ENCODE measurements at places on chromosomes 2 and 18. TPM values are rescaled to one million over a fixed set of nuclear protein-coding genes. Genes with fewer than 3 reads are reported as not detected.

PLGLB2 gene
- polyA plus RNA-seq: 1.2 TPM

TFPI gene
- 49.6 TPM for polyA plus RNA-seq

SLC8A1 gene
- polyA plus RNA-seq: 7.2 TPM

ACTG2 gene
- polyA plus RNA-seq: 5.3 TPM

FAM210A gene
- 21.0 TPM for polyA plus RNA-seq

CAPN13 gene
- polyA plus RNA-seq: 0.31 TPM

MYCN gene
- 6.3 TPM for polyA plus RNA-seq

GRCh38 chr2:38438133-38438882, 61.2 kb upstream of the ATL2 start:
- DNase-seq: no peak

DNA sequence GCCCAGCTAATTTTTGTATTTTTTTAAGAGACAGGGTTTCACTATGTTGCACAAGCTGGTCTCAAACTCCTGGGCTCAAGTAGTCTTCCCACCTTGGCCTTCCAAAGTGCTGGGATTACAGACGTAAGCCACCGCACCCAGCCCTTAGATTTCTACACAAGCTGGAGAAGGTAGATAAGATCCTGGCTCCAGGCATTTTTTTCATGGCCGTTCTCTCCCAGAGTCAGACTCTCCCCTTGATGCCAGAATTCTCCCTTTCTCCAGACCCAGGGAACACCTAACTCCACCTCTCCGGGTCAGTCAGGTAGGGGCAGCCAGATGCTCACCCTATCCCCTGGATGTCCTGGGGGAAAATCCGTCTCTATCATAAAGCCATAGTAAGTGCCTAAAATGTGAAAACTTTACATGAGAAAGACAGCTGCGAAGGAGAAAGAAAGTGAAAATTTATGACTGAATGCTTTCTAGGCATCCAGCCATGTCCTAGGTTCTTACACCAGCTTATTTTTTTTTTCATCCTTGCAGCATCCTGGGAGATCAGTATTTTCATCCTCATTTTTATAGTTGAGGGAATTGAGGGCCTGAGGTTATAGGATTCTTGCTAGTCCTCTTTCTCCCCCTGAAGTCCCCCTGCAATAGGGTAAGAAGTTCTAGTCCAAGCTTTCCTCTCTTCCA, 16.3 kb downstream of the SIX3 start:
- no peak for DNase-seq

- no peak for DNase-seq
Measured at GRCh38 chr18:25166113-25166512, 185.9 kb downstream of the ZNF521 start.

DNA sequence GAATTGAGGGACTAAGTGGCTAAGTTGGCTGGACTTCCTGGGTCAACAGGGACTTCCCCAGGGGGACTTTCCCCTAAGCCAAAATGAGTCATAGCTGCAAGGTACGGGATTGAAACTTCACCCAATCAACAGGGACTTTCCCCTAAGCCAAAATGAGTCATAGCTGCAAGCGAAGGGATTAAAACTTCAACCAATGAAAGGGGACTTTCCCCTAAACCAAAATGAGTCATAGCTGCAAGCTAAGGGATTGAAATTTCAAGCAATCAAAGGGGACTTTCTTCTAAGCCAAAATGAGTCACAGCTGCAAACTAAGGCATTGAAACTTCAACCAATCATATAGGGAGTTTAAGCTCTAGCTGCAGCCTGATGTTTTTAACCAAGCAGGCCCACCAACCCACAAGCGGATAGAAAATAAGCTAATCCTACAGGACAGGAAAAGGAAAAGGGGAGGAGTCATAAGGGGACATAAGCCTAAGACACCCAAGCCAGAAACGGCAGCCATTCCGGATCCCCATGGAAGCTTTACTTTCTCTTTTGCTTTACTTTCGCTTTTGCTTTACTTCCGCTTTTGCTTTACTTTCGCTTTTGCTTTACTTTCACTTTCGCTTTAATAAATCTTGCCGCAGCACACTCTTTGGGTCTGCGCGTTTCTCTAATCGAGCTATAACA, 1375.4 kb upstream of the CELF4 start:
- no peak for DNase-seq

- DNase-seq: no peak
Measured at GRCh38 chr2:126863336-126864015, 35.2 kb upstream of the TEX51 start.

DNA sequence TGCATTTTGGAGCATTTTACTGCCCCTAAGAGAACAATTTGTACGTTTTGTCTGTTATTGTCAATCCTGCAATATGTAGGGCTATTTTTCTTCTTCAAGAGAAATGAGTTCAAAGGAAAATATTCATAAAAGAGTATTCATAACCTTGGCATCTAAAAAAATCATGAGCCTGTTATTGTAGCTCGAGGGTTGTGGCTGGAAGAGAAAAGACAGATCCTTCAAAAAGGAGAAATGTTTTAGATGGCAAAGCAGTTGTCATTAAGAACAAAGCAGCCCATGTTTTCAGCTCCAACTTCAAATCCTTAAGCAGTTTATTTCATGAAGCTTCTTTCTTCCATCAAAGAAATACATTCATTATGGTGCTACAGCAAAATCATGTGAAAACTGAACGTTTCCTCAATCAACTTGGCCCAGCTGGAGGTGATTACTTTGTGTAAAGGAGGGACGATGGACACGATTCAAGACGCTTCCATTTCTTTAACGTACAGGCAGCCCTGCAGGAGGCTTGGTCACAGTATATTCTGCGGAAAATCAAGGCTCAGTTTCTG, 31.4 kb downstream of the QPCT start:
- DNase-seq: peak; percentile 42

GRCh38 chr18:31977270-31977872, 34.4 kb upstream of the TRAPPC8 start:
- DNase-seq: no peak

- no peak for DNase-seq
Measured at GRCh38 chr18:5286525-5286924, 9.0 kb downstream of the ZBTB14 start.

DNA sequence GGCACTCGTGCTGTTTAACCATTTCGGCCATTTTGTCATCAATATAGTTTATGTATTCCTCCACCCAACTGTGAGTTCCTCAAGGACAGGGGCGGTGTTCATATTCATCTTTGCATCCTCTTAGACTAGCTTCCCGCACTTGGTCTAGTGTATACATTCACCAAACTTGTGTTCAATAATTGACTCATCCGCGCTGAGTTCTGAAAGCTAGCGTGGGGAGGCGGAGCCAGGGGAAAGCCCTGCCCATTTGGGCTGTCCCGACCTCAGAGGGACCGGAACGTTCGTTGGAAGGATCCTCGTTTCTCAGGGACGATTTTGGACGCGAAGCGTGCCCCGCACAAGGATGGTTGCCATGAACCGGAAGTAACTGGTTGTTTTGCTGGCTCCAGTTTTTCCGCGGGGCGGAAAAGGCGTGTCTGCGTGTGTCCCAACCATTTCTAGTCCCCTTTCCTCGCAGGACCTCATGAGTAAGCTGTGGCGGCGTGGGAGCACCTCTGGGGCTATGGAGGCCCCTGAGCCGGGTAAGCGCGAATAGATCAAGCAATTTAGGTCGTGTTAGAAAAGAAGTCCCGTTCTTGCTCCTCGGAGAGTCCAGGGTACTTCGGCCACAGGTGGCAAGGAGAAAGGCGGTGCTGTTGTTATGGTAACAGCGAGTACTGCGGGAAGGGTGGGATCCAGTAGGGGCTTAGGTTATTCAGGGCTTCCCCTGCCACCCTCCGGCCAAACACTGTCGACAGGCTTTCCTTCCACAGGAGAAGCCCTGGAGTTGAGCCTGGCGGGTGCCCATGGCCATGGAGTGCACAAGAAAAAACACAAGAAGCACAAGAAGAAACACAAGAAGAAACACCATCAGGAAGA, at the start of gene INO80B:
TSS of gene INO80B (plus strand) at position 434 of the 858 bp plus-strand sequence. CDS start at position 464, 30 bp downstream.
- DNase-seq: peak; percentile 97
